ENCODE measurements at places on chromosomes 6 and 20.

GRCh38 chr20:44231713-44232468 is 15.2 kb upstream of the GDAP1L1 start:
- DNase-seq, result no peak

- DNase-seq, result no peak
Observed at GRCh38 chr20:62193079-62194025, 10.5 kb downstream of the MTG2 start.

DNA sequence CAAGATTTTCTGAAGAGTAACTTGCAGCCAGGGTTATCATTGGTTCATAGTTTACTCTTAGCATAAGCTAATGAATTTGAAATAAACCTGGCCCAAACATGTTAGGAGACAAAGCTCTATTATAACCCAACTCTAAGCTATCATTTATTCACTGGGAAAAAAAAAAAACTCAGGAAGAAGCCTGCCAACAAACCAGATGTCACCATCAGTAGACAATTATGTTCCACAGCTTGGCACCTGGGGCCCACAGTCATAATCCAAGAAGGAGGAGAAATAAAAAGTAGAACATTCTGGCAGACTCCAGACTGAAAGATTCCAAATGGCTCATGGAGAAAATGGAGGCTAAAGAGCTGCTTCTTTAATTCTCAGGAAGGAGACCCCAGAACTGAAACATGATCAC is 100.0 kb upstream of the CNR1 start:
- no peak for DNase-seq

DNA sequence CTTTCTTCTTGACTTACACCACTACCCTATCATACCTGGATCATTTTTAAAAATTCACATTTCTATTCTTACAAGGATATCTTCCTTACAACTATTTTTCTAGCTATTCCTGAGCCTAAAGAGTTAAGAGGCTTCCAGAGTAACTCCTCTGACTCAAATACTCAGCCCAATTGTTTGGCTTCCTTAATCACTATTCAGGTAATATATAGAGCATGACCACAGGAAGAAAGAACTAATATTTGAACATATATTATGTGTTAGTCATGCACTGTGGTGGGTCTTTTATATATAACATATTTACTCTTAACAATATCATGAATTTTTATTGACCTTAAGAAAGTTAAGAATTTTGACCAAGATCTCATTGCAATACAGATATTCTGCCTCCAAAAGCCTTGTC is 42.0 kb upstream of the ID4 start:
- DNase-seq, result no peak

GRCh38 chr20:59772931-59773913 is 160.2 kb downstream of the SYCP2 start:
- no peak for DNase-seq

- no peak for DNase-seq
Observed at GRCh38 chr6:143721642-143722041, 43.9 kb downstream of the PHACTR2 start.

- no peak for DNase-seq
Observed at GRCh38 chr6:28277746-28278145, 3.6 kb upstream of the PGBD1 start.

DNA sequence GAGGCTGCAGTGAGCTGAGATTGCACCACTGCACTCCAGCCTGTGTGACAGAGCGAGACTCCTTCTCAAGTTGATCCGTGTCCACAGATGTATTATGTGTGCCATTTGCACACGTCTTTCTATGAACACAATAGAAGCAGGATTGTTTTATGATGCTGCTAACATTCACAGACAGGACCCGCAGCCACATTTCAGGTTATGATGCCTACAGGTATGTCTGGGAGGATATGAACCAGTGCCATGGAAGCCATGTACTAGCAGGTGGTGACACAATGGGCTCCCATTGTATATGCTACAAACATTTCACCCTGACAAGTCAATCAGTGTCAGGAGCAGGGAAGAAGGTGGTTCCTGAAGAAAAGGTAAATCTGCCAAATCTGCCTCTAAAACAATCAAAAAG is 4.3 kb downstream of the TRAM2 start:
- no peak for DNase-seq

DNA sequence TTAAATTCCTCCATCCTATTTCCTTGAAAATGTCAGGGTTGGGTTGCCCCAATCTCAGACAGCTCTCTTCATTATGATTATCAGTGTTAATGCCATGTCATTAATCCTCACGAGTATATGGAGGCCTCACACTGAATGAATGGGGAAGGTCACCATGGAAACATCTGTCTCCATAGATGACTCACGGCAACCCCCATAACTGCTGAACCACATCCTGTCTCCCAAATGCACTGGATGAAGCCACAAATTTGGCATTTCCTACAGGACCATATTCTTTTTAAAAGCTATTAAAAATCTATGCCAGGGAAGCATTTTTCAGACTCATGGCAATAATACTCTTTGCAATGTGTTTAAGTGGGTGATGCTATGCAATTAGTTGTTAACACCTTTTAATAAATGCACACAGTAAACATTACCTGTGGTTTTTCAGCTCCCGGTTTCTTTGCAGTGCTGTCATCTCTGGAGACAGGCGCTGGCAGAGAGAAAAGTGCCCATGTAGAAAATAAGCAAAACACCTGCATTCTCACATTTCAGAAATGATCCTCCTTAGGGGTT is 80.1 kb upstream of the PTPRK start:
- DNase-seq, result peak; percentile 92

- no peak for DNase-seq
Observed at GRCh38 chr20:38623061-38623460, 21.5 kb downstream of the ARHGAP40 start.

GRCh38 chr6:56524891-56525703 is 117.6 kb downstream of the DST start:
- DNase-seq, result peak; percentile 96

DNA sequence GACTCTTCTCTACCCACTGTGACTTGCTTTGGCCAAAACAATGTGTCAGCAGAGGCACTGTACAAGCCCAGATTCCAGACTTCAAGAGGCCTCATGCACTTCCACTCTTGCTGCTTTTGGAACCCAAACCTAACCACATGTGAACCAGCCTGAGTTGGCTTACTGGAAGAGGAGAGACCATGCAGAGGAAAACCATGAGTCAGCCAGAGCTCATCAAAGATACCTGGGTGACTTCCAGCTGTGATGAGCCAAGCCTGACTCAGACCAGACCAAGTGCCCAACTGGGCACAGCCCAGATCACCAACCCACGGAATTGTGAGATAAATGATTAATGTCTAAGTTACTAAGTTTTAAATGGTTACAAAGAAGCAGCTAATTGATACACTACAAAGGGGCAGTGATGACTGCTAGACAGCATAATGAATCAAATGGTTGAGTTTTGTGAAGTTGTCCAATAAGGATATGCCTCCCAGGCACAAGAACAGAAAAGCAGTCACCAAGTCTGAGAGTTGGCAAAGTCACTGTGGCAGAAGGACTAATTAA is 16.2 kb upstream of the BEND6 start:
- DNase-seq, result peak; percentile 93

DNA sequence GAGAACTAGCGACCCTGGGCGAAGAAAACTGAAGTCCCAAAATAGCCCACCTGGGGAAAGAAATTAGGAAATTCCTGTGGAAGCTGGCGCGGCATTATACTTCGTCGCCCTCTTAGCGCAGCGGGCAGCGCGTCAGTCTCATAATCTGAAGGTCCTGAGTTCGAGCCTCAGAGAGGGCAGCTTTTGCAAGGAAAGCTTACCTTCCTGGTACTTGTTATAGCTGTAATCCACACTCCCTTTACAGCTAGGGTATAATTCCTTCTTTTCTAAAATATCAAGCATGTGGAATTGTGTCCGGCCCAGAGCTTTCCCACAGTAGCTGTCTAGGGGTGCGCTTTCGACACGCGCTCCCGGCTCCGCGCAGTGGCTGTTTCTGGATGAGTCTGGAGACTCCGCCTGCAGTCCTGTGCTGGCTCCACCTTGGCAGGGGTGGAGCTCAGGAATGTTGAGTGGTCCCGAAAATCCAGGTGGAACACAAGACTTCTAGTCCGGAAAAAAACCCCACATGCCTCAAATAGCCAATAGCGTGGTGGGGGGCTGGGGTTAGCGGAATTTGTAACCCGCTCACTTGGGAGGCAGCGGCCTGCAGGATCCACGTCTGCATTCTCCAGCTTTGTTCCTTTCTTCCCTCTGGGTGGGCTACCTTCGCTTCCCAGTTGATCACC is 83.7 kb upstream of the ZNF322 start:
- DNase-seq, result peak; percentile 42

- no peak for DNase-seq
Observed at GRCh38 chr6:6969761-6970223, 138.0 kb upstream of the RREB1 start.

DNA sequence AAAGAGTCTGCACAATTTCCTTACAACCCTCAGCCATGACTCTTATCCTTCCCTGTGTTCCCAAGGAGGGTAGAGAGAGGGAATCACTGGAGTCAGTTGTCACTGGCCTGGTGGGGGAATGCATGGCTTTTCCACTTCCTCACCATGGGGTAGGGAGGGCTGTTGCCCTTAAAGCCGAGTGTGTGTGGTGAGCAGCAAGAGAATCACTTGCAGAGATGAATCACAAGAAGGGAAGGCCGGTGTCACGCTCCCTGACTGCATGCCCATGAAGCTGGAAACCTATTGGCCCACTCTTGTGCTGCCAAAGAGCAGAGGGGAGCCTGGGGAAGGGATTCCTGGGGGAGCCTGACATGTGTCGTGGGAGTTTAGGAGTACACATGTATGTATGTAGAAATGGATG is 18.1 kb upstream of the BMP6 start:
- no peak for DNase-seq

- DNase-seq, result no peak
Observed at GRCh38 chr6:6714118-6714897, 125.8 kb downstream of the LY86 start.

- no peak for DNase-seq
Observed at GRCh38 chr6:103675807-103676406, 1183.8 kb downstream of the HACE1 start.

DNA sequence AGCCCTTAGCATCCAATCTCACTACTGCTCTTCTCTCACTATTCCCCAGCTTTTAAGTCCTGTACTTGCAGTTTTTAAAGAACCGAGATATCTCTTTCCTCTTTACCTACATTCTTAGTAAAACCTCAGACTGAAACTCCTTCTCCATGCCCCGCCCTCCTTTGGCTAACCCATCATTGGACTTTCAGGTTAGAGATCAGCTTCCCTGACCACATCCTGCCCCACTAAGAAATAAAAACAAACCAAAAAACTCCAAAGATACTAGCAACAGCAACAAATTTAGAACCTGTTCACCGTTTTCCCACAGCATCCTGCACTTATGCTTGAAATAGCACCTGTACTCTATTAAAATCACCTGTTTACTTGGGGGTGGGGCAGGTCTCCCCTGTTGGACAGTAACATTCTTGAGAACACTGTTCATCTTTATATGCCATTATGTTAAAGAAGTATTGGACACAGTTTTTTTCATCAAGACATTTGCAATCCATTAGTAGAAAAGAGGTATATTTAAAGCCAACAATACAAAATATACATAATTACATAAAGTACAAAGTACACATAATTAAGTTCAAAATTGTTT is 16.3 kb upstream of the SMAP1 start:
- no peak for DNase-seq

DNA sequence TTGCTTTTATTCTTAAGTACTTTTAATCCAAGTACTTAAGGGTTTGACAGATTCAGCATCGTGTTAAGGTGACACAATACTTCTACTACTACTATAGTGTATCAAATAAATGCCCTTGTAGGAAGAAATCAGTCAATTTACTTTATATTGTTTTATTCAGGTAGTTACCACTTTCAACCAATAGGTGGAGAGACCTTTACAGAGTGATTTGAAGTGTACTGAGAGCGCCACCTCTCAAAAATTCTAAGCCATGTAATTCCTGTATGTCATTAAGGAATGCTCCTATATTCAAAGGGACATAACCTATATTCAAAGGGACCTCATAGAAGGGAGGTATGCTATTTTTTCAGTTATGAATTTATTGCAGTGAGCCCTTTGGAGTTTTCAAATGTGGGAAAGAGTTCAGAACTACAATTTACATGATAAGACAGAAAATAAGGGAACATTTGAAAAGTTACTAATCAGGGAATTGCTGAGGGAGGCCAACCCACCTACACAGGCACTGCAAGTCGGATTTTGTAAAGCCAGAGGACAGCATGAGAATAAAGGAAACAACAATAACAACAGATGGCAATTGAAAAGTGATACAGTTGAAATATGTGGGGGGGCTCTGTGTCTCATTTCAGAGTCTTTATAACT is 955.6 kb downstream of the TBC1D32 start:
- no peak for DNase-seq

DNA sequence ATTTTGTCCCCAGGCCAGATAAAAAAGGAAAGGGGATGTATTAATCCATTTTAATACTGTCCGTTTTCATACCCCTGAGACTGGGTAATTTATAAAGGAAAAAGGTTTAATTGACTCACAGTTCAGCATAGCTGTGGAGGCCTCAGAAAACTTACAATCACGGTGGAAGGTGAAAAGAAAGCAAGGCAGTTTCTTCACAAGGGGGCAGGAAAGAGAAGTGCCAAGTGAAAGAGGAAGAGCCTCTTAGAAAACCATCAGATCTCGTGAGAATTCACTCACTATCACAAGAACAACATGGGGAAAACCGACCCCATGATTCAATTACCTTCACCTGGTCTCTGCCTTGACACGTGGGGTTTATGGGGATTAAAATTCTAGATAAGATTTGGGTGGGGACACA is 152.5 kb downstream of the IBTK start:
- no peak for DNase-seq

GRCh38 chr20:58022711-58023110 is 205.7 kb downstream of the ANKRD60 start:
- no peak for DNase-seq

DNA sequence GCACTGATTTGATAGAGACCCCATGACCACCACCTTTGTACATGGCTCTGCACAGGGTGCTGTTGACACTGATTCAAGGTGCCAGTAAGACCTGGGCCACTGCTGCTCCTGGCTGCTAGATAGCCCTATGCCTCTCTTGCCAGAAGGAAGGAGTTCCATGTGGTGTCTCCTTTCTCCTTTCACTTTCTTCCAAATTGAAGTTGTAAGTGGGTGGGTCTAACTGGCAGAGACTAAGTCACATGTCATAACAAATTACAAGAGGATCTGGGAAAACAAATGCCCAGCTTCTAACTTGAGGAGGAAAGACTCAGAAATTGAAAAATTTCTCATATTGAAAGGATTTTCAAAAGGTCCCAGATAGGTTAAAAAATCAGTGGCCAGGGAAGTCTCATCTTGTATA is 116.8 kb downstream of the TFAP2B start:
- DNase-seq, result no peak

DNA sequence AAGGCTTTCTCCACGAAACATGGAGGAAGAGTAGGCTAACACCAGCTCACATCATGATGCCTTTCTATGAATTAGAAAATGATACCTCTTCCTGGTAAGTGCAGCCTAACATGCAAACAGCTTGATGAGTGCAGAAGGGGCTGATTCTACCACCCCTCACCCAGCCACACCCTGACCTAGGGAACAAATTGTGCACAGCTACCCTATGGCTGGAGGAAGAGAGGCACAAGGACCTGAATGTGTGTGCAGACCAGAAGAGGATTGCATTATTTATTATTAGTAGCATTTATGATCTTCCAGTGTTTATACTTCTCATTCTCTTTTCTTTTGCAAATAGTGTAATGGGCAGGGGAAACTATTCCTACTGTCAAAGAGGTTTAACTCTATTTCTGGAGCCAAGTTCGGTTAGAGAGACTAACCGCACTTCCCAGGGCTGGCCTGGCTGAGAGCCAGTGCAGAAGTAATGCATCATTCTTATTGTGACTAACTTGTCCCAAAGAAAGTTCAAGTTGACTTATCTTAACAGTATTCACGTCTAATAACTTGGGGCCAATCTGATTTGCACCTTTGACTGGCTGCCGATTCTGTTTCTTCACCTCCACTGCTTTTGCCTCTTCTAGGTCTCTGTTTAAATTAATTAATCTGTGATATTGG is 237.5 kb downstream of the CD83 start:
- peak; percentile 78 for DNase-seq

GRCh38 chr20:6632187-6632586 is 135.3 kb upstream of the BMP2 start:
- no peak for DNase-seq

Data from fibroblast of skin of left biceps (primary cell).